ENCODE measurements at places on chromosomes 3 and 15.
A peak's percentile ranks its signal among the peaks of the same experiment; 100 is the strongest.

DNA sequence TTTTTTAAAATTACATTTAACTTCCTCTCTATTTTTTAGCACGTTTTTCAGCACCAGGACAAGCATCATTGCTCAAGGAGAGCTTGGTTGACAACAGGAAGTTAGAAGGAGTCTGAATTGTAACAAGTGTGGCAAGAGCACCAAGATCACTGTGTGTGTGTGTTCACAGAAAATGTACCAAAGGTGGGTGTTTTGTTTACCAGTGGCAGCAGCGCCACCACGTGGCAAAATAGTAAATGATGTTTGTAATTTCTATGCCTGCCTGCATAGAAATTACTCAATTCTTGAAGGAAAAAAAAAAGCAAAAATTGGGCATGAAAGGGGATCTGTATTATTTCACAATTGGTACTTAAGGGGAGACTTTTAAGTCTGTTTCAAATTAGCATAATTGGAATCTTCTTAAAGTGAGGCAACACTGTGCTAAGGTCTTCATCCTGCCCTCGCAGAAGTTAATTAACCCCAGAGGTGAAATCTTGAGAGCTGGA is 7.4 kb upstream of the U2SURP start:
- peak; percentile 61 for DNase-seq

DNA sequence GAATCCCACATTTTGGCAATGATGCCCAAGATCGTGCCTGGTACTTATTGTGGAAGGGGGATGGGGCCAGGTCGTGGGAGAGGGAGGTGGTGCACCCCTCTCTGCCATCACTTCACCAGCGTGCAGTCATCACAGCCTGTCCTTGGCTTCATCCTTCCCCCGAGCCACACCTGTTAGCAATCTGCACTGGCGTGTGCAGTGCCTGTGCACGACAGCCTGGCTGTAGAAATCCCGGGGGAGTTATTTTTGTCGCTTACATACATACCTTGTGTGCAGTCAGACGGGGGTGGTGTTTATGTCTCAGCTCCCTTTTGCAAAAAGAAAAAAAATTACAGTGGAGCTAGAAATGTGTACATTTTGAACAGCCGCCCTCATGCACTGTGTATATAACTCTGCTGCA is 216.0 kb downstream of the TLE3 start:
- no peak for DNase-seq

DNA sequence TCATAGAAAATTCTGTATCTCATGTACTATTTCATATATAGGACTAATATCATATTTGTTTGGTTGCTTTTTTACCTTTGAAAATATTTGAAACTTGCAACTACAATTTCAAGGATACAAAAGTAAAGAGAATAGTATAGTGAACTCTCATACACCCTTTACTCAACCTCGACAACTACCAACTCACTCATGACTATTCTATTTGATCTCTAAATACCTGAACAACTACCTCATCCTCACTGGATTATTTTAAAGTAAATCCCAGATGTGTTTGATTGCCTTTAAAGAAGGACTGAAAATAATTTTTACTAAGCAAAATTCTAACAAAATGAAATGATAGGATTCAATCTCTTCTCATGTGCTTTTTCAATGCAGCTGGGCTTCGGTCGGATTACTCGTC is 12.1 kb downstream of the TMPRSS7 start:
- DNase-seq, result no peak

DNA sequence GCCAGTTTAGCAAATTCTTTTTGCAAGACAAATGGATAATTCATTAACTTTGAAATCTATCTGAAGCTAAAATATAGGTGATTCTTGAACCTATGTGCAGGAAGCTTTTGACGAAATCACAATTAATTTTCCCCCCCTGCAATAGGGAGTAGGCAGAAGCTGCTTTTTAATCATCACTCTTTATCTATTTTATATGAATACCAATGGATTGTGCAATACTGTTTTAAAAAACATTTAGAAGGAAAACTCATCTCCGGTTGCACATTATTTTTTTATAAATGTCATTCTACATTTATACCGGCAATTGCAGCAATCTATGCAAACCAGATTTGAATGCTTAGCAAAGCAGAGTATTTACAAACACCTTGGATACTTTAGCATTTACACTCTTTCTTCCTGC is 121.1 kb upstream of the TMCO5A start:
- DNase-seq, result no peak

DNA sequence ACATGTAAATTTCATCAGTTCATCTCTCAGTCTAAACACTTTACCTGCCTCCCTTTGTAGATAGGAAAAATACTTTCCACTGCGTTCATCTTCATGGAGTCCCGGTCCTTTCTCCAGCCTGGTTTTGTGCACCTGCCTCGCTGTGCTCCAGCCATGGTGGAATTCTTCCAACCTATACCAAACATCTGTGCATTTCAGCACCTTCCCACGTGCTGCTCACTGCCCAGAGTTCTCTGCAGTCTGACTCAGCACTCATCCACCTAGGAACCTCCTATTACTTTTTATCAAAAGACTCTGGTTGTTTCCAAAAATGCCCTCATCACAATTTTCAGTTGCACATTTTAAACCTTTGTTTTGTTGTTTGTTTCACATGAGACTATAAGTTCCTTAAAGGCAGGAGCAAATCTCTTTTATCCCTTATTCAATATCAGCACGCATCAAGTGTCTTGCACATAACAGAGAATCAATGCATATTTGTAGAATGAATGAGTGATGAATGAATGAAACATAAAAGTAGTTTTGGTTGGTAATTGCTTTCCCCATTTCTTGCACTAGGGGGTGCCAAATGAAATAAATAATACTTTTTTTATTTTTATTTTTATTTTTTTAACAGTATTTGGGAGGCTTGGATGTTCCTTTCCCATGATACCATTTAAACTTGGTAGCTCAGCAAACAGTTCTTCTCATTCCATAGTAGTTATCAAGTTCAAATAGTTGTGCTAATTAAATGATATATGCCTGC is 30.2 kb upstream of the ADAMTS9 start:
- DNase-seq, result no peak

DNA sequence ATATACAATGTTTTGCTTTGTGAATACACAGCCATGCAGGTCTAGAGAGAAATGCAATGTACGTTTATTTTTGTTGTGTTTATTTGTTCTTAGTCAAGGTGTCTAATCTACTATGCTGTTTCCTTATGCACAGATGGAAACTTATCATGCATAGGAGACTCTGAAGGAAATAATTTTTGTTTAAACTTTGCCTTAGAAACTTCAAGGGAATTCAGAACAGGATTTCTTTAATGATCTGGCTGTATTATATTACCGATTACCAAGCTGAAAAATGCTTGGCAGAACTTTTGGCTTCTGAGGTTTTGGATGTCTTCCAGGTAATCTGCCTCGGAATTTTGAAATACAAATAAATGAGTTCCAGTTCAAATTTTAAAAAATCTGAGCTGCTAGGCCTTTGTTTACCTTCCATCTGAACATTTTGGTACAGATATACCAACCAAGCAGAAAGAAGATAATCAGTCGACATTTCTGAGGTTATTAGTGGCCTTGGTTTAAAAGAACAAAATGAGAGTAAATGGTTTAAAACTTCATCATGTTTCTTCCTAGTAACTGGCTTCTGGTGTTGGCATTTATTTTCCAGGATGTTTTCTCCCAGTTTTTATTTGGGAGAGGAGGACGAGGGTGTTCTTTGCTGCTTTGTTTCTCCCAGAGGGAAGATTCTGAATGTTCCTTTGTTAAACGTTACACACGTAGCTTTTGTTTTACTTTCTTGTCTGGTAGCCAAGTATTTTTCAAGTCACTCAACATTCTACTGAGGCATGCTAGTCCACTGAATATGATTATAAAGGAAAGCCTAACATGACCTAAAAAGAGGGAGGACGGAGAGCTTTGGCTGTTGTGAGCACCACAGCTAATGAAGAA is 421.8 kb upstream of the TBL1XR1 start:
- no peak for DNase-seq

DNA sequence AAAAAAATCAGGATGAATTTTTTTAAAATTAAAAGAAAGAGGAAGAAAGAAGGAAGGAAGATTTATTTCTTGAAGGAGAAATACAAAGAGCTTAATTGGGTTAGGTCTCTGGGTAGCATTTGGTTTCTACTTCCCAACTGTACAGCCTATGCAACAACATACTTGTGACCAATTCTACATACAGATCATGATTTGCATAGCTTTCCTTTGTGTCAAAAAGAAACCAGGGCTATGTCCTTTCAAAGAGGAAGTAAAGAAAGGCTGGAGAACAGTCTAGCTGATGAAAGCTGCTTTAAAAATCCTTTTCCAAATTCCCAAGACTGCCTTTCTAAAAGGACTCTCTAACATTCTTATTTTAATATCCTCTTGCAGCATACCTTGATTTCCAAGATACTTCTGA is 6.1 kb upstream of the HGD start:
- no peak for DNase-seq

DNA sequence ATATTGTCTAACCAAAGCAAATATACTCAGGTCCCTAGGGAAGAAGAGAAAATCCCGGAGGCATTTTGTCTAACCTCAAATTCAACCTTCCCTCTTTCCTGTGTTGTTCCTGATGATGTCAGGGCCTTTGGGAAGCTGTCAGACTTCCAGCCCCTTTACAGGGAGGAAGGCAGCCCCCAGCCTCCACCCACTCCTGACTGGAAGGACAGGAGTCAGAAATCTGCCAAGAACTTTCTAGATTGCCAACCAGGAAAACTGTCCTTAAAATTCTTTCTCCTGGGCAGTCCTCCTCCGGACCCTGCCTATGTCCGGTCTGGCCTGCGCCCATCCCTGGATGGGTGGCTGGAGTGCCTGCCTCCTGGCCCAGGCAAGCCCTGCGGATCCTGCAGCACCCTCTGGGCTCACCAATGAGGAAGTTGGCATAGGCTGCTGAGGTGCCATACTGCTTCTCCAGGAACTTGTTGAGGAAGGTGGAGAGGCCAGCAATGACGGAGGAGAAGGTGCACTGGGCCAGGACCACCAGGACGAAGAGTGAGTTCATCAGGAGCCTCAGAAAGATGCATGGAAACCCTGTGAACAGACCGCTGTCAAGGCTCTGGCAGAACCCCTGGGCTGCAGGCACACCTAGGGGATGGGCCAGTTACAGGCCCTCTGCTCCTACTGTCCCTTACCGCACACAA is 52.6 kb upstream of the RAB6B start:
- DNase-seq, result no peak

DNA sequence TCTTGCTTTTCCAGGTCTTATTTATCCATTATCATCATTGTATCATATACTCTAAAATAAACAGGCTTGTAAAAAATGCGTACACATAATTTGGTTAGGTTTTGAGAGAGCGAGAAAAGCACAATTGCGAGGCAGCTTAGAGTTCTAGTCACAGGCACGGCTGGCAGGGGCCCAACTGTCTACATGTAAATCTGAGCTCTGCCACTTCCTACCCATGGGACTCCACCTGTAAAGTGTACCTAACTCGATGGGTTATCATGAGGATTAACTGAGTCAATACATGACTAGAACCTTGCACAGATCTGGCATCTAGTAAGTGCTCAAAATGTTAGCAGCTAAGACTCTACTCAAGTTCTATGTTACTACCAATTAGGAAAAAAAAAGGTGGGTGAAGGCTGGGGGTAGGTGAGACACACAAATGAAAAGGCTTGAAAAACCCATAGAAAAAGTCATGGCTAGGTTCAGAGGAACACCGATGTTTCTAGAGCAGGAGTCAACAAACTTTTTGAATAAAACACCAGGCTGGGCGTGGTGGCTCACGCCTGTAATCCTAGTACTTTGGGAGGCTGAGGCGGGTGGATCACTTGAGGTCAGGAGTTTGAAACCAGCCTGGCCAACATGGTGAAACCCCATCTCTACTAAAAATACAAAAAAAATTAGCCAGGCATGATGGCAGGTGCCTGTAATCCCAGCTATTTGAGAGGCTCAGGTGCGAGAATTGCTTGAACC is 36.2 kb downstream of the GLB1 start:
- no peak for DNase-seq

DNA sequence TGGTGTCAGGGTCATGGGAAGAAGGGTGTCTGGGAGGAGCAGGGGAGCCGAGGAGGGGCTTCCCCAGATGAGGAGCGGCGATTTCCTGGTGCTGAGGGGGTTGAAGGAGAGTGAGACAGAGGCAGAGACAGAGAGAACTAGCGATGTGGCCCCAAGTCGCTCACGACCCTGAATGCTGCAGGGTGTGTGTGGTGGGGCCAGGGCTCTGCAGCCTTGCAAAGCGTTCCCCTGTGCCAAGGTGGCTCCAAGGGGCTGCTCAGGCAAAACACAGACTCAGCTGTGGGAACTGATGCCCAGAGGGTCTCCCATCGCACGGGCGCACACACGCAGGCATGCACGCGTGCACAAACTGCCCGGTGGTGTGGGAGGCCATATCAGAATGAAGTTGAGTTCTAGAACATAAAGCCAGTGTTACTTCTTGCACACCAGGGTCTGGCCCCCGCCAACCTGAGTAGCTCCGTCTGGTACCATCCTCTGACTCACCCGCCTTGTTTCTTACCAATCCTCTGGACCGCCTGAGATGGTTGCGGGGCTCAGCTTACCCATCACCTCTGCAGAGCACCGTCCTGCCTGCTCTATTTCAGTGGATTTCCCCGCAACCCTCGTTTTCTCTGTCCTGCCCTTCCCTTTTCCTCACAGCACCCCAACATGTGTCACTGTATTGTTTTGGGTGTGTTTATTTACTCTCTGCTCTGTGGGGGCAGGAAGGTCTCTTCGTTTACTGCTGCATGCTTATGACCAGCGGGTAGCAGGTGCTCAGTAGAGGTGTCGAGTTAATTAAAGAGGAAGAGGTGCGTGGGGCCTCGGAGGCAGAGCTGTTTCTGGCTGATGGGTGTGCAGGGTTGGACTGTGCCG is 4.5 kb downstream of the MELTF start:
- DNase-seq, result no peak

GRCh38 chr15:98983334-98983733 is 24.3 kb downstream of the PGPEP1L start:
- DNase-seq, result no peak

- no peak for DNase-seq
Measured at GRCh38 chr3:184769382-184770170, 42.4 kb upstream of the VPS8 start.

- DNase-seq, result no peak
Measured at GRCh38 chr3:16768956-16769355, 115.8 kb upstream of the PLCL2 start.

DNA sequence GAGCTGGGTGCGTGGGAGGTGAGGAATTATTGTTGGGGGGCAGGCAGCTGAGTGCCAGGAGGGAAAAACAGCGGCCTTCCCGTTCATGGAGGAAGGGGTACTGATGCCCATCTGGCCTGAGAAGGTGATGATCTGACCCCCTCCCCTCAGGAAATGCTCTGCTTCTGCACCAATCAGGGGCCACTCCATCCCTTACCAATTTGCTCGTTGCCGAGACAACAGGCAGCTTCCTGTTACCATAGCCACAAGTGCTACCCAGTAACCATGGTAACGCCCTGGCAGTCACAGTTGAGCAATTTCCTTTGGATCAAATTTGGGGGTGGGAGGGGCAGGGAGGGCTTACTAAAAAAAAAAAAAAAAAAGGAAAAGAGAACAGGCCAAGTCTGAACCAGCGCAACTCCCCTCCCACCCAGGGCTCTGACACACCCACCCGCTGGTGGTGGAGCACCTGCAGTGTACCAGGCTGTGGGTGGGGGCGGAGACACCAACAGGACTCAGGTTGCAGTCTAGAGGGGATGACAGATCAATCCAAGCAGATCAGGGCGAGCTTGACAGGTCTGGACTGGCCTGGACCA is 13.7 kb downstream of the CELF6 start:
- DNase-seq, result no peak

- DNase-seq, result no peak
Measured at GRCh38 chr3:43742920-43743319, 52.2 kb downstream of the ABHD5 start.
